Cerebellar nuclear complex (tissue), 1 donor: ENCODE measurements at places on chromosomes 1 and 21.

DNA sequence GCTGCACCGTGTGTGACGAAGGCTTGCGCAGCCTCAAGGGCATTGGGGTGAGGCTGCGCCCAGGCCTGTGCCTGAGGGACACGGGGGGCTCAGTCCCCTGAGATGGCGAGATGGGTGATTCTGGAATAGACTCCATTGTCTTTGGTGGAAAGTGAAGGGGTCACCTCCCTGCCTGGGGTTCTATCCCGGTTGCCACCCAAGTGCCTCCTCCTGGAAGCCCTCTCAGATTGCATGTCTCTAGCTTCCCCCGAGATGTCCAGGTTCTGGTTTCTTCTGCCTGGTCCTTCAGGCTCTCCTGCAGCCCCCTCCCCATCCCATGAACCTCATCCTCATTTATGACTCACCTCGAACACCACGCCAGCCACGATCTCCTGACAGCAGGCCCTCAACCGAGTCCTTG lies 22.3 kb upstream of the MFN2 start:
- DNase-seq = no peak

- no peak for DNase-seq
These were observed 32.8 kb upstream of the CD1D start for GRCh38 chr1:158147869-158148268.

GRCh38 chr1:238107322-238107721 lies 216.6 kb upstream of the ZP4 start:
- no peak for DNase-seq

- no peak for DNase-seq
These were observed 44.8 kb upstream of the SPOCD1 start for GRCh38 chr1:31860581-31860980.

GRCh38 chr1:48018799-48019198 lies 21.6 kb upstream of the TRABD2B start:
- no peak for DNase-seq

GRCh38 chr1:228079601-228080263 lies 2.8 kb upstream of the ARF1 start:
- DNase-seq = no peak

GRCh38 chr1:56967900-56968832 lies 2.4 kb upstream of the C8B start:
- no peak for DNase-seq

GRCh38 chr1:166083887-166084286 lies 82.9 kb downstream of the FAM78B start:
- no peak for DNase-seq

GRCh38 chr1:50667272-50667671 lies 244.0 kb upstream of the DMRTA2 start:
- DNase-seq = no peak

- DNase-seq = no peak
These were observed 28.8 kb upstream of the CD84 start for GRCh38 chr1:160608057-160608456.

GRCh38 chr1:72013161-72013560 lies 269.2 kb downstream of the NEGR1 start:
- DNase-seq = no peak

DNA sequence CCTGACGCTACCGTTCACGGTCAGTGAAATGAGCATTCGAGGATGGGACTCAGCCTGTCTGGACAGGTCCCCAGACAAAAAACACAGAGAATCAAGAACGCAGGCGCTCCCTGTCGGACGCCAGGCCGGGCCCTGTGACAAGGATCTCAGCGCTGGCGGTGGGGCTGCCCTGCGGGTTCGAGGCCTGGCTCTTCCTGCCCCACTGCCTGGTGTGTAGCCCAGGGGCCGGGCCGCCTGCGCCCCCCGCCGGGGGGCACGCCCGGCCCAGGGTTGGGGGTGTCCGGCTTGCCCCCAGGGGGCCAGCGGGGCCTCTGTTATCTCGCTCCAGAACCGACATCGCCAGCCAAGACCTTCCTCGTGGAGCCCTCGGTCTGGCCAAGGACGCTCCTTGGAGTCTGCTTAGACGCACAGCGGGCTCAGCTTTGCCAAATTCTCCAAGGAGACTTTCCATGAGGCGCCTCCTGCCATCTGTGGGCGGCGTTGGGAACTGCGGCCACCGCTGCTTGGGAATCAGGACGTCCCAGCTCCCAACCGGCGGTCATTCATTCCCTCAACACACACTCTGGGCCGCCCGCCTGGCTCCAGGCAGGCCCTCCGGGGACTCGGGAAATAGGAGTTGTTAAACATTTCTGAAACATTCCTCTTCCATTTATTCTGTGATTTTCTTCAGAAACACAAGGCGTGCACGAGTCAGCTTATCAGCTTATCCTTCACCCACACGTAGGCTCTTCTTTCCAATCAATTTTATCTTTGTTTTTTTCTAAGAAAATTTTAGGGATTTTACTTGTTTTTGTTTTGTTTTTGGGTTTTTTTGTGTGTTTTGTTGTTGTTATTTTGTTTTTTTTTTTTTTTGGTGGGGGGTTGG lies 11.3 kb upstream of the RIPK4 start:
- DNase-seq = no peak

GRCh38 chr1:18944810-18945209 lies 11.7 kb downstream of the IFFO2 start:
- DNase-seq = no peak

DNA sequence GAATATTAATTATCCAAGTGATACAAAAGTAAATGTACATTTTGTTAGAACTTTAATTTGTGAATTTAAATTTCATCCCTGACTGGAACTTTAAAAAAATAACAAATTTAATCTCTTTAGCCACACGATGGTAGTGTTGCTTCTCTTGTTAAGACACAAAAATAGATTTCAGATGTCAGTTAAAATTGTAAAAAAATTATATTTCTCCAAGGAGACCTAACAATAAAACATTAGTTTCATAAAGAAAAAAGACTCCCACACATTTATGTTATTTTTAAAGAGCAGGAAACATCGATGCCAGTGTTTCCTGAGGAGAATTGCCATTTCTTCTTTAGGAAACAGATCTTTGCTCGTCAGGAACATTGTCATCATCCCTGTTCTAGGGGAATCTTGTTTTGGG lies 74.0 kb upstream of the DEPDC1 start:
- no peak for DNase-seq

DNA sequence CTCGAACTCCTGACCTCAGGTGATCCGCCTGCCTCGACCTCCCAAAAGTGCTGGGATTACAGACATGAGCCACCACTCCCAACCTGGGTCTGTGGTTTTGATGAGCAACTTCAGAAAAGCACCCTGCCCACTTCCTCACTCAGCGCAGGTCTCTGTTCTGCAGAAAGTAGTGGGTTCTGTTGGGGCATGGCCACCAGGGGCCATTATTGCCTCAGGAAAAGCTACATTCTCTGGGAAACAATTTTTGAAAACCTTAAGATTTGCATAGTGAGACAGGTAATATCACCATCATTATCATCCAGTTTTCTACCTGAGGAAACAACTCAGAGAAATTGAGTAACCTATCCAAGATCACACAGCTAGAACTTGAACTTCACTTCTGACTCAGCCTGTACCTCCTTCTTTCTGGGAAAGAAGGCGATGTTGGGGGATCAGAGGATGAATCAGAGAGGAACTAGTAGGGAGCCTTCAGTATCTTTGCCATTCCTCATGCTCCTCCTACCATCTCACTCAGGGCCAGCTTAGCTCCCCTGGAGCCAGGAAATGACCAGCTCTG lies 7.1 kb upstream of the NES start:
- no peak for DNase-seq

DNA sequence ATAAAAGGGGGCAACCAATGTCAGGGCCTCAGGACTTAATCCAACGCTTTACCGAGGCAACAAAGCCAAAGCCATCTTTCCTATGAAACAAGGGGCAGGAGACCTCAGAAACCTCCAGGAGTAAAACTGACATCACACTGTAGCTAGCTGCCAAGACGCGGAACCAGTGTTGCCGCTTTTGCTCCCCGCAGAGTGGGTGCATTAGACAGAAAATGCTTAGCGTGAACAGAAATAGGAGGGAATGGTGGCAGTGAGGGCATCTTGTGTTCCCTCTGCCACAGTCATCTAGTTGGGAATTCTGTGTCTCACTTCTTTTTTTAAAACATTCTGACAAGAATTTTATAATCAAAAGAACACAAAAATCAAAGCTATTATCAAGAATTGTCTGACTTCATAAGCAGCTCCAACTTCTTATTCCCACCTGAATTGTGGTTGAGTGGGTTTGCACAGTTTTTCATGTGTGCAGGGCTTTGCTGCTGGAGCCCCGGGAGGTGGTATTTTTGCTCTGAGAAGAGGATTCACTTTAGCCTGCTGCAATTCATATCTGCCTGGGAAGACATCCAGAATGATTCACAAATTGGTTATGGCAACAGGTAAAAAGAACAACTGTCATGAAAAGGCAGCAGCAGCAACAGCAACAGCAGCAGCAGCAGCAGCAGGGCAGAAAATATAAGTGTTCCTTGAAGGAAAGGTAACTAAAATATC lies 82.2 kb upstream of the DIRAS3 start:
- DNase-seq = no peak

DNA sequence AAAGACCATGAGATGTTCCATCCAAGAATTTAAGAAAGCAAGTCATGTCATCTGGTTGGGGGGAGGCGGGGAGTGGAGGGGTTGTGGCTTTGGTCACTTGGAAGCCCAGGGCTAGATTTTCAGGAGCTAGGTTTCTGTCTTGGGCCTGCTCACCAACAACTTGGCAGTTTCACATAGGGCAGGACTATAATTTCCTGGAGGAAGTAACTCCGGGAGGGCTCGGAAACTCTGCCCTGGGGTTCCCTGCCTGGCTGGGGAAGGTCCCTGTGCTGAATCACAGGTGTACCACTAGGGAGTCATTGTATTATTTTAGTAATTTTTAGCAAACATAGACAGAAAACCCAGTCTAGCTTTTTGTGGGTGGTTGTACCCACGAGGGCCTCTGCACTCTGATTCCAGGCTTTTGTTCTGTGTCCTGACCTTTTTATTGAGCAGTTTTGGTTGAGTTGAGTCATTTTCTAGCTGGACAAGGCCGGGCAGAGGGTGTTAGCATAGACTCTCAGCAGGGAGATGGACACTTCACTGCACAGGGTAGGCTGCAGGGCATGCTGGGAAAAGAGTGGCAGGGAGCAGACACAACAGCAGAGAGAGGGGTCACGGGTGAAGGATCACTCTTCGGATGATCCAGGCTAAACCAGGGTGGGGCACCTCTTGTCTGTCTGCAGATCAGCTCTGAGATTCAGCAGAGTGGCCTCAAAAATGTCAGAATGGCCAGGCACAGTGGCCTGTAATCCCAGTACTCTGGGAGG lies 144.7 kb downstream of the GRIK3 start:
- no peak for DNase-seq

DNA sequence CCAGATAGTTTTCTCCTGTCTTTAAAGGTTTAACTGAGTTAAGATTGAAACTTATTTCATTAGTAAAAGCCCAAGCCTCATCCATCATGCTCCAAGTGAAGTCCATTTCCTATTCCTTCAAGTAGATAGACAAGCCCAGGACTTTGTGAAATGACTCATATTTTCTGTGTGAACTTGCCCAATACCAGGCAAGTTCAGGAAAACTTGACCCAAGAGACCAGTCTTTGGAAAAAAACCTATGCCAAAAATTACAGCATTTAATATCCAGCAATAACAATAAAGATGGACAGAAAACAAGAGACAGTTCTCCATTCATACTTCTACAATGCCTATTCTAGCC lies 405 bp upstream of the RAB29 start:
- no peak for DNase-seq

DNA sequence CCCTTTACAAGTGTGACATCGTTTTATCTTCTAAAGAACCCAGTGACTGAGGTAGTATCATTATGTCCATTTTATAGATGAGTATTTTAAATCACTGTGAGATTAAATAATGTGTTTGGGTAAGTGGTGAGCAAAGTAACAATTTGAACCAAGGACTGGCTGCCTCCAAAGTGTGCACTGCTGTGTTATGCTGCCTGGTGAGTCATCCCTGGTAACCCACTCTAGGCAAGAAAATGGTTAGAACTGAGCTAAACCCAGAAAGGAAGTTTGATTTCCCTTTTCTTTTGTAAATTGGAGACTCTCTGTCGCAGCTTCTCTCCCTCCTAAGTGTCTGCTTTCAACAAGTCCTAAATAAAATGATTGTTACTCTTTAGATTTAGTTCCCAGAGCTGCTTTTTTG lies 342.8 kb upstream of the KAZN start:
- DNase-seq = no peak

DNA sequence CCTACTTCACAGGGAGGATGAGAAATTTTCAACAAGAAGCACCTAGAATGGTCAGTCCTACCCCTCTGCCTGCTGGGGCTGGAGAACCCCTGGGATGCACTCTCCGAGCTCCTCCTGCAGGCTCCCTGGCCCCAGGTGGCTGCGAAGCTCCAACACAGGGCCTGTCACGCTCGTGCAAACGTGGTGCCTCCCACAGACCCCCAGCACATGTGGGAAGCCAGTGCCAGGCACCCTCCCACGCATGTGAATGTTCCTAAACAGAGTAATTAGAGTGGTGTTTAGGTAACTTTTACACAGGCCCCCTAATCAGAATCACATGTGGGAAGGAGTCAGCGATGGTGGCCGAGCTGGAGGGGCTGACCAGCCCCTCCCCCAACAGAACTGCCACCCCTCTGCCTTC lies 28.4 kb downstream of the GLIS1 start:
- DNase-seq = no peak

DNA sequence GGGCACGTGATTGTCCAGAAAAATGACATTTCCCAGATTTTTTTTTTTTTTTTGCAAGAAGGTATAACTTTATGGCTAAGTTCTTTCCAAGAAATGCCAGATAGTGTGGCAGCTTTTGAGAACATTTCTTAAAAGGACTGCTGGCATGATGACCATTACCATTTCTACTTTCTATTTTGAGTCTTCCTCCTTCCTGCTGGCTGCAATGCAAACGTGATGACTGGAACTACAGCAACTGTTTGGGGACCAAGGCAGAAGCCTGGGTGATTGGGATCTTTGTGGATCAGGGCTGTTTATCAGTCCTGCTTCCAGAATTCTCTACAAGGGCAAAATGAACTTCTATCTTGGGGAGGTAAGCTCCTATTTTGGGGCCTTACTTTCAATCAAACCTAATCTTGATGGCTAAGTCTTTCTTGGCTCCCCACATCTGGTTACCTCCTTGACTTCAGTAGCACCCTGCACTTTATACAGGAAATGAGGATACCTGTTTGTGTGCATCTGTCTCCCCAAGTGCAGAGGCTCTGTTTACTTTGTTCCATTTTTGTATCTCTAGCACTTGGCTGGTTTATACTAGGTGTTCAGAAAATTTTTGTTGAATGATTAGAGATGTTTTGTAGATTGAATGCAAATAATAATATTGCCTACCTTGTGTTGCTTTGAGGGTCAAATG lies 3.7 kb upstream of the DDX20 start:
- DNase-seq = no peak

DNA sequence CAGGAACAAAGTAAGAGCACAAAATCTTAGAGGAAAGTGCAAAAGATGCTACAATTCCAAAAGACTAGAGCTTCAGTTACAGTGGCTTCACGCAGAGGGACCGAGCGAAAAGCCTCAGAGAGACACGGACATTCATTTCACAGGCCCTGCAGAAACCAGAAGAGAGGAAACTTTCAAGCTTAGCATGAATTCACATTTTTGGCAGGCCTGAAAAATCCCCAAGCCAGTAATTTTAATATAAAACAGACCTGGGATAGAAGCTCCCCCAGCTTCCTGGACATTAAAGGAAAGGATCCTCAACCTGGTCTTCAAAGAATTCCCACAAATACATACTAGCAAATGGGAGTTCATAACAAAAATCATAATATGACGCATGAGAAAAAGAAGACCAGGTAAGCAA lies 66.2 kb downstream of the HSF2BP start:
- DNase-seq = no peak
